ENCODE measurements at places on chromosomes 3 and 15.

- no peak for DNase-seq
Observed at GRCh38 chr3:188562144-188562543, 408.2 kb downstream of the LPP start.

DNA sequence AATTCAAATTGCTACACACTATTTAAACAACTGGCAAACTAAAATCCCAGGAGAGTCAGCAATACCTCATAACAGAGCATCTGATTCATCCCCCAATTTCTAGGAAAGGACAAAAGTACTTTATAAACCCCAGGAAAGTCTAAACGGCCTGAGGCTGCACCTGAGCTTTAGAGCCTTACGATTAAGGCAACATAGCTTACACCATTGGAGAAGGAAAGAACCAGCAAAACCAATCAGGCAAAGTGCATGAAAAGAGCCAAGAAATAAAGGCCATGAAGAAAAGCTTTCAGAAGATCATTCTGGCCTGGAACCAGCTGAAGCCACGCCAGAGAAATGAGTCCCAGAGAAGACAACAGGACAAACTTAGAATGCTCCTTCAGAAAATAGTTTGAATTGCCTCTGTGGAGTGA, 48.1 kb downstream of the PTPN9 start:
- no peak for DNase-seq

GRCh38 chr3:128282380-128283196, 129.3 kb downstream of the EEFSEC start:
- DNase-seq = no peak

- DNase-seq = no peak
Observed at GRCh38 chr15:25327686-25328085, 111.1 kb downstream of the UBE3A start.

DNA sequence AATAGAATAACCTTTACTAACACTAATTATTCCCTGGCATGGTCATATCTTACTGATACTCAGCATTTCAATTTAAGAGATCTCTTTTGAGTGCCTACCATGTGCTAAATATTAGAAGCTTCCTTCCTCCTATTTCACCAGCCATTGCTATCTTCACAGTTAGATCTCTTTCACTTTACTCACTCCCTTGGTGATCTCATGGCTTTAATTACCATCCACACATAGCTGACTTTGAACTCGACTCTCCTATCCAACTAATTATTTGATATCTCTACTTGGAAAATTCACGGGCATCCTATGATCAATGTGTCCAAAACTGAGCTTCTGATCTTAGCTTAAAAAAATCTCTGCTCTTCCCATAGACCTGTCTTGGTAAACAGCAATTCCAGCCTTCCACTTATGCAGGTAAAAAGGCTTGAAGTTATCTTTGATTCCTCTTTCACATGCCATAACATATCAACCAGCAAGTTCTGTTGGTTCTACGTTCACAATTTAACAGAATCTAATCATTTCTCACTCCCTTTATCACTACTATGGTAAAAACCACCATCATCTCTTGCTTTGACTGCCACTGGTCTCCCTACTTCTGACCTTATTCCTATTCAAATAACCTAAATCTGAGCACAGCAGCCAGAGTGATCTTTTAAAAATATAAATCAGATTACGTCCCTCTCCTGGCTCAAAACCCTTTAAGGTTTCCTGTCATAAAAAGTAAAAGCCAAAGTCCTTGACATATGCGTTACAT, 41.8 kb downstream of the HLTF start:
- no peak for DNase-seq

- DNase-seq = no peak
Observed at GRCh38 chr15:47639042-47639441, 78.3 kb upstream of the SEMA6D start.

DNA sequence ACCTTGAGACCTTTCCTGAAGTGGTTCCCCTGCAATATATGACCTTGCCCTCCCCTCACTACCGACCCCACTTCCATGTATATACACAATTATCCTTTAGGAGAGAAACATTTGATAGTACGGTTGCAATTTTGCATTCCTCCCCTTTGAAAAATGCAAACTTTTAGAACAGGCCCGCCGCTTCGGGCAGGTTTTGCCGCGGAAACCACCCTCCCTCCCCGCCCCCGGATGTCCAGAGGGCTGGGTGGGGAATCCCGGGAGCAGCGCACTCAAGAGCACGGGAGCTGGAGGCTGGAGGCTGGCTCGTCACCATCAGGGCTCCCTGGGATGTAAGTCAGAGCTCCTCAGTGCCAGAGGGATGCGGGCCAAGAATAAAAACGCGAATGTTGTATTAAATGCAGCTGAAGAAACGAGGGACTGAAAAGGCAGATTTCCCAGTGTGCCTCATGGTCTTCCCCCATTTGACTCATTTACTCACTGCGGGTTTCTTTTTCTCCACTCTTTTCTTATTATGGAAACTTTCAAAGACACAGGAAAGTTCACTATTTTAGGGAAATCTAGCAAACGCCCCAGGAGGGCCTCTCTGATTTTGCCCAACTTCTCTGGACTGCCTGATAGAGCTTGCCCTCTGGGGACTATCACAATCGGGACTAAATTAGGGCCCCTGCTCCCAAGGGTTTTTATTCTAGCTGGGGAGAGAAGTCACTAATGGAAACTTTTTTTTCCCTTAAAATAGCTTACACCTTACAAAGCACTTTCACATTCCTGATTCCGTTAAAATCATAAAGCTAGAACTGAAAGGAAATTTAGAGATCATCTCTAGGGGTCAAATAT, 2.9 kb upstream of the USP3 start:
- no peak for DNase-seq

DNA sequence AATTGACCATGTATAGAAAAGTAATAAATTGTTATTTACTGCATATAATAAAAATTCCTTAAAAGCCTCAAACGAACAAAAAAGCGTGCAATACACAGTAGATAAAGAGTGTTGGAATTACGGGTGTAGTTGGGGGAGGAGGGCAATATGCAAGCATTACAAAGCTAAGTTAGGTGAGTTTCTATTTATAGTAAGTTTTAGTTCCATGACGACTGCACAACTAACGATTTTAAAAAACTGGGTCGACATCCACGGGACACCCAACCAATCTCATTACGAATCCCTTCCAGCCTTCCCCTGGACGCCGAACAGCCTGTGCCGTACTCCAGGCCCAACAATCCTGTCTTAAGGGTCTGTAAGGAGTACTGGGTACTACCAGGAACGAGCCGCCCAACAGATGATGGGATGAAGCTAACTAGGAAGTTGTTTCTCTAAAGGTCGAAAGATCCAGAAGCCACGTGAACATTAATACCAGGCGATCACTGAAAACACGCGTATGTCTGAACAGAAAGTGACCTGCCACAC, 677 bp downstream of the POLQ start:
- no peak for DNase-seq

DNA sequence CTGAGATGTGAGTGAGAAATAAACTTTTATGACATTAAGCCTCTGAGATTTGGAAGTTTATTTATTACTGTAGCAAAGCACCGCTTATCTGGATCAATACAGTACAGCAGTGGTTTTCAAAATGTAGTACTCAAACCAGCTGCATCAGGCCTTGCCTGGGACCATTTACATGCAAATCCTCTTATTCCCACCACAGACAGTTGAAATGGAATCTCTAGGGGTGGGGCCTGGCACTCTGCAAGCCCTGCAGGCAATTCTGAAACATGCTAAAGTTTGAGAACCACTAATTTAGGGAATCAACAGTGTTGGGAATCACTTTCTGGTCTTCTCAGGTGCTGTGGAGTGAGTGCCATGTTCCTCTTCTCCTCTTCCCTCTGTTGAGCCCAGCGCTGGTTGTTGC, 77.8 kb upstream of the TAMM41 start:
- no peak for DNase-seq

GRCh38 chr15:52370010-52370409, 74.4 kb upstream of the MYO5C start:
- no peak for DNase-seq

GRCh38 chr15:85019815-85020590, 38.3 kb downstream of the PDE8A start:
- DNase-seq = no peak

DNA sequence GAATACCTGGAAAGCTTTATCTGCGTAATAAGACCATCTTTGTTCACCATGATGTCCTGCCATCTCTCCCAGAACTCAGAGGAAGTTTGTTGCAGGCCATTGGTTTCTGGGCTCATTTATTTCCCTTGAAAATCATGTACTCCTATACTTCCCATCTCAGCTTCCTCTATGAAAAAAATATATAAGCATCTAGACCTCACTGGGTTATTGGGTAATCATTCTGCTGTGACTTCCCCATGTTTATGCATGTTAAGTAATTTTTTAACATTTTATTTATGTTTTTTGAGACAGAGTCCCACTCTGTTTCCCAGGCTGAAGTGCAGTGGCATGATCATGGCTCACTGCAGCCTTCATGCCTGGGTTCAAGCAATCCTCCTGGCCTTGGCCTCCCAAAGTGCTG, 184.5 kb downstream of the ZPLD1 start:
- no peak for DNase-seq

GRCh38 chr15:100931143-100931890, 12.2 kb downstream of the LRRK1 start:
- no peak for DNase-seq

DNA sequence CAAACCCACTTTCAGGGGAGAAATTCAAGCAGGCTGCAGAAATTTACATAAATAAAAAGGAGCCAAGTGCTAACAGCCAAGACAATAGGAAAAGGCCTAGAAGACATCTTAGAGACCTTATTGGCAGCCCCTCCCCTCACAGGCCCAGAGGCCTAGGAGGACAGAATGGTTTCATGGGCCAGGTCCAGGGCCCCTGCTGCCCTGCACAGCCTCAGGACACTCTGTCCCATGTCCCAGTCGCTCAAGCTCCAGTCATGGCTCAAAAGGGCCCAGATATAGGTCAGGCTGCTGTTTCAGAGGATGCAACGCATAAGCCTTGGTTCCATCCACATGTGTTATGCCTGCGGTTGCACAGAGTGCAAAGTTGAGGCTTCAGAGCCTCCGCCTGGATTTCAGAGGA, 55.8 kb downstream of the SLC41A3 start:
- DNase-seq = no peak

GRCh38 chr15:25847051-25847450, 16.1 kb downstream of the ATP10A start:
- DNase-seq = no peak

DNA sequence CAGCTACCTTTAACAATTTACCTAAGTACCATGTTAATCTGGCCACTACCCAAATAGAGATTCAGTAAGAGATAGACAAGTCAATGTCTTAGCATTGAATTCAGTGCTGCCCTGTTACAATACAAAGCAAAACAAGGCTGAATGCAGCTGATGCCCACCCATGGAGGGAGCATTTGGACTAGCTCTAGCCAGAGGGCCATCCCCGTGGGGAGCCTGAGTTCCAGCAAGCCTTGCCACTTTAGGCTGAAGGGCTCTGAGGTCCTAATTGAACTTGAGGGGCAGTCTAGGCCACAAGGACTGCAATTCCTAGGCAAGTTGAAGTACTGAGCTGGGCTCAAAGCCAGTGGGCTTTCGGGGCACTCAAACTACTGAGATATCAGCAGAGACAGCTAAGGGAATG, 265.9 kb downstream of the EFHB start:
- DNase-seq = no peak

DNA sequence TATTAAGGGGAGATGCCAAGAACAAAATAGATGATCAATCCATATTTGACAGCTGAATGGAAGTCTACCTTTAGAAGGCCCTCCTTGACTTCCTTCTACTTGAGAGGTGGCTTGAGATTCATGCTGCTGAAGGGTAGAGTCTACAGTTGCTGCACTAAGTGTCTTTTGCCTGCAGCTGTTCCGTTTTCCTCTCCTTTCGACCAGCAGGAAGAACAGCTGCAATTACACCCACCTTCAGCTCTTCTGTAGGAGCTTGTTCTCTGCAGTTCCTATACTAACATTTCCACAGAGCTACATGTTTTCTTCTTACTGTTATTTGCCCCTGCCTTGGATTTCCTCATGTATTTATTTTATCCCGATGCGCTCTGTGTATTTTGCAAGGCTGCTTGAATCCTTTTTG, 79.1 kb downstream of the ARRDC4 start:
- no peak for DNase-seq

DNA sequence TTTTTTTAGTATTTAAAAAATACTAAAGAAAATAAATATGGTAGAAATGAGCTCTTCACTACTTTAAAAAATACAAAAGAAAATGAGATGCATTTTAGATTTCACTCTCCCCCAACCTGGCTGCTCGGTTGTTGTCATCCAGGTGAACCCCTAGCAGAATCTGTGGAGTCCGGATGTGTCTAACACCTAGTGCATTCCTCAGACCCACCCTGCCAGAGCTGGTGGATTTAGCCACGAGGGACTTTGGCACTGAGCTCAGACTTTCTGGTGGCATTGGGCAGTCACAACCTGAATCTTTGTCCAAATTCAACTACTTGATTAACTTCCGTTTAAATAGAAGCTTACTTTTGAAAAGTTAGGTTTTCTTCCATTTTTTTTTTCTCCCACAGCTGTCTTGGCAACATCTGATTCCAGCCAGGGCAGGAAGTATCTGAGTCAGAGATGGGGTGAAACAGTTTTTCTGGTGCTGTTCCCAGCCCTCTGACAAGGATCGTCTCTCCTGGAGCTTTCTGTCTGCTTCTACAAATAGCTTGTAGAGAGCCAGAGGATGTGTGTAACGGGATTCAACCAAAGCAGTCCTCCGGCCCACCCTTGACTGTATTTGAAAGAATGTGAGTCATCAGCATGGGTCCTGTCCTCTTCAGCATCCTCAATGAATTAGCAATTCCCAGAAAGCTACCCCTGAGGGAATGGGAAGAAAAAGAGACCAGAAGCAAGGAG, 301.8 kb upstream of the MCTP2 start:
- DNase-seq = no peak

DNA sequence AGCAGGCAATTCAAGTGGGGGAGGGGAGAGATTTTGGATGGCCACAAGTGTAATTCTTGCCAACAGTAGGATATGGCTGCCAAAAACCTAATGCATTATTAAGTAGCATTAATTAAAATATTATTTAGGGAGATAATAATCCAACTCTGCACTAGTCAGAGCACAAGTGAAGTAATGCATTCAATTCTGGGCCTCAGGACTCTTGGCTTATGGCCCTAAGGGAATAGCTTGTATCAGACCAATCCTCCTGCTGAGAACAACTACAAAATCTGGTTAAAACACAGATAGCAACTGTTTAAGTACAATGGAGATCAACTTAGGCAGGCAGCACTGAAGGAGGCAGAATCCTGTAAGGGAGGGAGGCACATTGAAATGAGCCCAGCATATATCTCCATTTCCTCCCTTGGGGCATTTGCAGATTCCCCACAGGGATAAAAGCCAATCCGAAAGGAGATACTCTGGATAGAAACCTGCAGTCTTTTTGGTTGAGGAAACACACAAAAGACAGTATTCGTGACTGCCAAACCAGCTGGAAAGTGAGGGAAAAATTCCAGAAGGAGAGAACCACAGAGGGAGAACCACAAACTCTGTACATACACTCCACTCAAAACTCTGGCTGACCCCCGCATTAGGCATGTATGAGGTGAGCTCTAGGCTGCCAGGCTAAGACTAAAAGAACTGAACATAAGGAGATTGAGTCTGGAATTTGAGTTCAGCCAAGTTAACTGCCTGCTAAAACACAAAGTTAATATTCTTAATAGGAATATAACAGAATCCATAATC, 57.4 kb downstream of the ETFA start:
- DNase-seq = no peak

GRCh38 chr3:175255698-175256097, 396.6 kb downstream of the NAALADL2 start:
- no peak for DNase-seq

GRCh38 chr3:36991147-36991546, 1.8 kb downstream of the EPM2AIP1 start:
- DNase-seq = no peak

- DNase-seq = no peak
Observed at GRCh38 chr15:49919034-49919433, 200.0 kb downstream of the ATP8B4 start.

Data from stimulated activated CD4-positive, alpha-beta T cell treated with anti-CD3 and anti-CD28 coated beads, Interleukin-2, amount 100 ng/mL, for 4 hours (primary cell).